NCI-H146 (cell line): ENCODE measurements at places on chromosomes 4 and X.

GRCh38 chr4:120491481-120491880 lies 424.8 kb upstream of the MAD2L1 start:
- DNase-seq: no peak

DNA sequence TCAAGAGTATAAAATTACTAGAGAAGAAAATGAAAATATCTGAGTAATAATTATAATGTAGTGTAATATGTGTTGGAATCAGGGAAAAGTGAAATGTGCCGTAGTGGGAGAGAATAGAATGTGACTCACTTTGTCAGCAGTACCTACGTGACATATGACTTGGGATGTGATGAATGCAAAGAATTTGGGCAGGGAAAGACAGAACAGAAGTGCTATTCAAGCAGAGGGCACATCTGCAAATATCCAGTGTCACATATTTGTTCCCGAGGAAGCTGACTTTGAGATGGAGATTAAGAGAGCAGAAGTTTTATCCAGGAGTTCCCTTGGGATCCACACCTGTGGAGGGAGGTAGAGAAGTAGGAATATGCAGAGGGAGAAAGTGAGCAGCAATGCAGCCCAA lies 69.3 kb upstream of the HS3ST1 start:
- DNase-seq: no peak

- DNase-seq: peak; percentile 75
Observed at GRCh38 chr4:22850055-22850454, 157.3 kb downstream of the GBA3 start.

GRCh38 chr4:36651253-36651652 lies 369.8 kb downstream of the DTHD1 start:
- no peak for DNase-seq

DNA sequence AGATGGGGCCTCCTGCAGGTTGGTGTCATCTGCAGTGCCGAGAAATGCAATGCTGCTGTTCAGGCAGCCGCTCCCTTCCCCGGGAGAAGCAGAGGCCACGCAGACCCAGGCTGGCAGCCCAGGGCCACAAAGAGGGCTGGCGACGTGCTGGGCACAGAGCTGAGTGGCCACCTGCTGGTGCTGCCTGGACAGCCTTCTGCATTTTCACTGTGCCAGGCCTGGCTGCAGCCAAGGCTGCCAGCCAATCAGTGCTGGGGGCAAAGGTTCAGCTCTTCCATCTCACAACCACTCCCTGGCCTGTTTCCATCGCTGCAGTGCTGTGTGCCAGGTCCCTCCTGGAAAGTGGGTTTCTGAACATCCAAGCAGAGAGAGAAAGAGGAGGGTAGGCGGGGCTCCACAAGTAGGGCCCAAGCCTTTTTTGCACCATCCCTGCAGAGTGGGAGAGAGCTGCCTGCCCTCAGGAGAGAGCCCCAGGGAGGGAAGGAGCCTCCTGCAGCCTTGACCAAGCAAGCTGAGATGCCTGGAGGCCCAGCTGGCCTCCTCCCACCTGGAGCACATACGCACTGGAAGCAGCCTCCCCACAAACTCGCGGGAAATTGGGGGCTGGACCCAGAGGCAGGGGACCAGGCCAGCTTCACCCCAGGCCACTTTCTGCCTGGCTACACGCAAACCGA lies 20.1 kb downstream of the ADRA2C start:
- no peak for DNase-seq

DNA sequence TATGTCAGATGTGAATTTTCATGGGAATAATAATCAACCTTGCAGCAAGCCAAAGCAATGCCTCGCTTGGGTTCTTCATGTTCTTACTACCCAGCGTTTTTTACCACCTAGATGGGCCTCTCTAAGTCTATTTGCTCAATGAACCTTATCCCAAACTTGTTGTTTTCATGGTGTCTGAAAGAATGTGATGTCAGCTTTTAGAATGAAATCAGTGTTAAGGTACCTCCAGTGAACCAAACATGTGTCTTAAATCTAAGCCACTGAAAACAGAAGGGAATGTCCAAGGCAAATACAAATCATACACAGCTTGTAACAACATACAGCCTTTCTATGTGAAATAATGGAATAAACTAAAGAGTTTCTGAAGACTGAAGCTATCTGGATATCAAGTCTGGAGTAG lies 6.7 kb downstream of the EPGN start:
- DNase-seq: no peak

DNA sequence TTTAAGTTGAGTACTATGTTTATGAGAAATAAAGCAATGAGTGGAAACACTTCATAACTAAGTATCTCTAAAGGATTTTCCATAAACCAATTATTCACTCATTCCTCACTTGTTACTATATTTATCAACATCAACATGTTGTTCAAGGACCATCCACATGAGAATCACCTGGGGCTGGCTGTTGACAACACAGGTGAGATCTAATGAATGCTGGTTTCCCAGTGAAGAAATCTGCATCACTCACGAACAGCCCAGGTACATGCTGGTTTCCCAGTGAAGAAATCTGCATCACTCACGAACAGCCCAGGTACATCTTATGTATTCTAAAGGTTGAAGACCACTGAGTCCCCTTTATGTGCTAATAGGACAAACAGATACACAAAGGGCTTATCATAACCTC lies 32.5 kb downstream of the TSPAN5 start:
- DNase-seq: no peak

- DNase-seq: no peak
Observed at GRCh38 chr4:5024673-5025072, 5.4 kb upstream of the CYTL1 start.

DNA sequence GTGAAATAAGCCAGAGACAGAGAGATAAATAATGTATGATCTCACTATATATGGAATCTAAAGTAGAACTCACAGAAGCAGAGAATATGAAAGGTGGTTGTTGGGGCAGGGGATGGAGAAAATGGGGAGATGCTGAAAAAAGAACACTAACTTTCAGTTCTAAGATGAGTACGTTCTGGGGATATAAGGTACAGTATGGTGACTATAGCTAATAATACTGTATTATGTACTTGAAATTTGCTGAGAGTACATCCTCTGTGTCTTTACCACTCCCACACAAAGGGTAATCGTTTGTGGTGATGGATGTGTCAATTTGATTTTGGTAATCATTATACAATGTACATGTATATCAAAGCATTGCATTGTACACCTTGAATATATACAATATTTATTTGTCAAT lies 6.6 kb downstream of the FBXL5 start:
- DNase-seq: no peak

DNA sequence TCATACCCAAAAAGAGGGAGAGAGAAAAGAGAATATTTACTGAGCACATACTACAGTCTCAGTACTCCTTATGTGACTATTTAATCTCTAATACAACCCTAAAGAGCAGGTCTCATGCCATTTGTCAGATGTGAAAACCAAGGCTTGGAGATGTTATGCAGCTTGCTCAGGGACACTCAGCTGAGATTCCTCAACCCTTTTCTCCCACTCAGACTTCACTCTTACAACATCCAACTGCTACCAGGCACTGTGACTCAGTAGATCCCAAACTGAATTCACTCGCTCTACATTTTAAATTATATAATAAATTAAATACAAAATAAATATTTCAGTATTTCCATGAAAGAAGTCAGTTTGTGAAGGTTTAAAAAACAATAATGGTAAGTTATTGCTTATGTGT lies 53.7 kb downstream of the TSPAN5 start:
- no peak for DNase-seq

GRCh38 chr4:158610790-158611189 lies 60.9 kb downstream of the C4orf46 start:
- no peak for DNase-seq

- peak; percentile 46 for DNase-seq
Observed at GRCh38 chr4:64584981-64585557, 175.8 kb upstream of the TECRL start.

GRCh38 chr4:147078875-147079658 lies 133.4 kb upstream of the TTC29 start:
- no peak for DNase-seq

DNA sequence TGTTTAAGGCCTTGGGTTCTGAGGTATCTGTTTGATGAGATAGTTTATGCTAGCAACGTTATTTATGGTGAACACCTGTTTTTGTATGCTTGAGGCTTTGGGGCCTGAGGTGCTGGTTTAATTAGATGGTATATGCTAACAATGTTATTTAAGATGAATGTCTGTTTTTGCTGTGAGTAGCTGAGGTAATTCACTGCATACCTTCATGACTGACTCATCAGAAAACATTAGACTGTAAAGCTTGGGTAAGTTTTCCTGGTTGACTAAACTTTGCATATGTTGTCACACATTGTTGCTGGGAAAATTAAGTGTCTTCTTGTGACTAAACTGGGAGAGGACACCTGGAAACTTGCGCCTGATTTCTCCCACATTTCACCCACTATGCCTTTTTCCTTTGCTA lies 1026.6 kb downstream of the RAPGEF2 start:
- DNase-seq: no peak

DNA sequence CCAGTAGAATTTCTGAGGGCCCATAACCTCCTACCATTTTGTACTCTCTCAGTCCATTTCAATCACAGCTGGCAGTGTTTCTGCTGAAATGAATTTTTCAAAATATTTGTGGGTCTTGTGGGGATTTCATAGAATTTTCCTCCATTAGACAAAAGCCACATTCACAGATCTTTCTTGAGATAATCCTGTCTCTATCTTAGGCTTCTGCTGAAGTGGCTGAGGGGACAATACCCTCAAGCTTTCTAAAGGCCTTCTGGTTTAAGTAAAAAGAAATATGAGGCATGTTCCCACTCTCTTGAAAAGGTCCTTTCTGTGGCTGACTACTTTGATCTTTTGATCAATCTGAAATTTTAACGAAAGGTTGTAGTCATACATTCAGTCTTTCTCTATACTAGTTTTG lies 1930.0 kb upstream of the AGA start:
- no peak for DNase-seq

- no peak for DNase-seq
Observed at GRCh38 chr4:16582526-16582925, 315.9 kb downstream of the LDB2 start.

DNA sequence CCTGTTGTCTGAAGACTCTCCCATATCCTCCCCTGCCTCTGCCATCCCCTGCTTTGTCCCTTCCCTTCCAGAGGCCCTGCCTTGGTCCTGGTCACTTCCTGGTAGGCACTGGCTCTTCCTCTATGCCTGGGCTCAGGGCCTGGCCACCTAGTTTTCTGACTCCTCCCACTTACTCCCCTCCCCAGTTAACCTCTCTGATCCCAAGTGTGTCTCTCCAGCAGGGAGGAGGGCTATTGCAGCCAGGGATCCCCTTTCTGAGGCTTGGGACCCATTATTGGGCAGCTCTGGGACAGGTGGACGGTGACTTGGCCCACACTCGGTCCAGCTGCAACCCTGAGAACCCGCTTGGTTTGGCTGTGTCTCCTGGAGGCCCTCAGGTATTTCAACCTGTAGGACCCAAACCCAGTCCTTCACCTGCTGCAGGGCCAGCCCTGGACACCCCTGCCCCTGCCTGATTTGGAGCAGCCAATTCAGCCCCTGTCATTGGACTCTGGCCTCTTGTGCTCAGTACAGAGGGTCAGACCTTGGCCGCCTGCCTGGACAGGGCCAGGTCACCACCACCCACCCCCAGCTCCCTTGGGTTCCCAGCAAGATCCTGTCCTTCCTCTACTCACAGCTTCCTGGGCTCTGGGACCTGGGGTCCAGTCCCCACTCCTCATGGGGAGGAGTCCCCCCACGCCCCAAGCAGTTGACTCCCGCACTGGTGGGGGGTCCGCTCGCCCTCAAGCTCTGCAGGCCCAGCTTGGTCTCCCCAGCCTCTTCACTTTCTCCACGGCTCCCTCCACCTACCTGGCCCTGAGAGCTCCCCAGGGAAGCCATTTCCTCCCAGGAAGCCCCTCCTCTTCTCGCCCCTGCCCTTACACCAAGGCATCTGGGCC lies 1.1 kb upstream of the SH3BP2 start:
- DNase-seq: no peak

DNA sequence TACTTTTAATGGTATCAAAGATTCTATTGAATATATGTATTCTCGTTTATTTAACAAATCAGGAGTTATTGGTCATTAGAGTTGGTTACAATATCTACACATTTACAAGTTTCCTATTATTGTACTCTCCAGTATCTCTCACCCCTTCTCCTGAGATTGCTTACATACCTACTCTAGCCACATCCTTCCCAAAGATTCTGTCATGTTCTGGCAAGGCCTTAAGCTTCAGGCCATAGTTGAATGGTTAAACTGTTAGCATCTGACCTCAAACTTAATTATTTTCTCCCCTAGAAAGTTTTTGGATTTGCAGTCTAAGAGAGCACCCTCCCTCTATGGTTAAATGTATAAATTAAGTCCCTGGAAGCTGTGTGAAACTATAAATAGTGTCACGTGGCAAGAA lies 784.2 kb downstream of the GLUD2 start:
- DNase-seq: no peak

DNA sequence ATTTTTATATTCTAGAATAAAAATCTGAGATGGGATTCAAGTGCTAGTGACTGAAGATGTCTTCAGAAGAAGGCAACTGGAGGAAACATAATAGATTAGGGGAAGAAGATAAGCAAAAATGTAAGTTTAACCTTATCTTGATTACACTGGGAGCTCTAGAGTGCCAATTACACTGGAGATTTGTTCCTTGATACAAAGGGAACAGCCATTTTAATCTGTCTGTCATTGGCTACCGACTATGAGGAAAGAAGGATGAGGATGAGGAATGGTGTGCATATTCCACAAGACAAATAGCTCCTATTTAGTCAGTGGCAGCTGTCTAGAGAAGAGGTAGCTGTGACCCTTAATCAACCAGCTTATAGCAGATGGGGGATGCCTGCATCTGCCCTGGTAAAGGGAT lies 1034.5 kb upstream of the IGFBP7 start:
- DNase-seq: no peak

DNA sequence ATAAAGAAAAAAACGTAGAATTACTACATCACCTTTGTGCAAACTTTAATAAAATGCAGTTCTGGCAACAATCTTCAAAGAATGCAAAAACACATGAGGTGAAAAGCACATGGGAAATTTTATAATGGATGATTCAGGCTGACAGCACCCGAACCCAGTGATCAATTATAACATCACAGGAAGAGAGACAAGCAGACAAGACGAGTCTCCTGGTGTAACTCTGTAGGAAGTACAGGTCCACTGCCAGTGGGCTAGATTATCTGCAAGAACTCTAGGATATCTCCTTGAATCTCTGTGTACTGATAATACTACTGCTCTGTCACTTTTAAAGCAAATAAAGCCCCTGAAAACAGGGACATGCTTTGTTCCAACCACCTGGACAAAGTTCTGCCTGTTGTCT lies 58.9 kb upstream of the NXF3 start:
- DNase-seq: no peak

GRCh38 chr4:88697141-88697540 lies 488 bp downstream of the NAP1L5 start:
- peak; percentile 6 for DNase-seq

GRCh38 chr4:61143461-61143860 lies 56.7 kb upstream of the ADGRL3 start:
- no peak for DNase-seq

GRCh38 chr4:56450342-56450741 lies 14.3 kb downstream of the PAICS start:
- no peak for DNase-seq

- no peak for DNase-seq
Observed at GRCh38 chr4:88295656-88296055, 11.3 kb upstream of the PPM1K start.

GRCh38 chr4:78863254-78863869 lies 75.9 kb downstream of the PAQR3 start:
- no peak for DNase-seq
